ENCODE measurements at places on chromosomes 16 and 17.

DNA sequence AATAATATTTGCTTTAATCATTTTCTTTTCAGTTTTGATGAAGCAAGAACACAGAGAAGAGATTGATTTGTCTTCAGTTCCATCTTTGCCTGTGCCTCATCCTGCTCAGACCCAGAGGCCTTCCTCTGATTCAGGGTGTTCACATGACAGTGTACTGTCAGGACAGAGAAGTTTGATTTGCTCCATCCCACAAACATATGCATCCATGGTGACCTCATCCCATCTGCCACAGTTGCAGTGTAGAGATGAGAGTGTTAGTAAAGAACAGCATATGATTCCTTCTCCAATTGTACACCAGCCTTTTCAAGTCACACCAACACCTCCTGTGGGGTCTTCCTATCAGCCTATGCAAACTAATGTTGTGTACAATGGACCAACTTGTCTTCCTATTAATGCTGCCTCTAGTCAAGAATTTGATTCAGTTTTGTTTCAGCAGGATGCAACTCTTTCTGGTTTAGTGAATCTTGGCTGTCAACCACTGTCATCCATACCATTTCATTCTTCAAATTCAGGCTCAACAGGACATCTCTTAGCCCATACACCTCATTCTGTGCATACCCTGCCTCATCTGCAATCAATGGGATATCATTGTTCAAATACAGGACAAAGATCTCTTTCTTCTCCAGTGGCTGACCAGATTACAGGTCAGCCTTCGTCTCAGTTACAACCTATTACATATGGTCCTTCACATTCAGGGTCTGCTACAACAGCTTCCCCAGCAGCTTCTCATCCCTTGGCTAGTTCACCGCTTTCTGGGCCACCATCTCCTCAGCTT lies 45.0 kb downstream of the ESRP2 start:
- DNase-seq = no peak

DNA sequence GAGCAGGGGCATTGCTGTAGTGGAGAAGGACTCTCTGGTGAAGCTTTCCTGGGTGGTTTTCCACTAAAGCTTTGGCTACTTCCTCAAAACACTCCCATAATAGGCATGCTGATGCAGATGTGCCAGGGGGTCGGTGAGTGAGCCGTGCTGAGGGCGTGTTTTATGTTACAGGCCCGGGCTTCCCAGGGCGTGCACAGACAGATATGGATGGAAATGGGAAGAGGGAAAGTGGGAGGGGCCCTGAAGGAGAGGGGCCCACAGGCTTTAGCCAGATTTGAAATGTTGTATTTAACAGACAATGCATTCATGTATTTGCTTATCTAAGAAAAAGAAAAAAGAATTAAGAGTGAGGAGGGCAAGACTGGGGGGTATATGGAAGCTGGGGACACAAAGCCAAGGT lies 56.3 kb downstream of the IL21R start:
- DNase-seq = no peak

GRCh38 chr16:70378869-70379493 lies 32.3 kb downstream of the DDX19A start:
- DNase-seq = no peak

GRCh38 chr16:30374538-30374937 lies at the start of gene MYL11:
TSS of gene MYL11 (plus strand) at chr16:30374802. CDS start at chr16:30374858, 56 bp downstream.
- DNase-seq = no peak

GRCh38 chr16:20415541-20415940 lies 6.2 kb downstream of the ACSM5 start:
- DNase-seq = no peak

DNA sequence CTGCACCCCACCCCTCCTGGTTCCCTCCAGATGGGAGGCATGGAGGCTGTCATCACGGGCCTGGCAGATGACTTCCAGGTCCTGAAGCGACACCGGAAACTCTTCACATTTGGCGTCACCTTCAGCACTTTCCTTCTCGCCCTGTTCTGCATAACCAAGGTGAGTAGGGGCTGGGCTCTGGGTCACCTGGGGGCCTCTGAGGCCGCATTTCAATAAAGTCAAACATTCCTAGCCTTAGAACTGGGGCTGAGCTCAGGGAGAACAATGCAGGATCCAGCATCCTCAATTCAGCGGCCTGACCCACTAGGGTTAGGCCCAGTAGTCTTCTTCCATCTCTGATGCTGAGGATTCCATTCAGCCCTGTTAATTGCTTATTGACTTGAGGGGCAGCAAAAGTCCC lies 42.1 kb downstream of the SLC6A2 start:
- no peak for DNase-seq

GRCh38 chr16:4373909-4374742 lies 2.5 kb downstream of the VASN start:
- no peak for DNase-seq

DNA sequence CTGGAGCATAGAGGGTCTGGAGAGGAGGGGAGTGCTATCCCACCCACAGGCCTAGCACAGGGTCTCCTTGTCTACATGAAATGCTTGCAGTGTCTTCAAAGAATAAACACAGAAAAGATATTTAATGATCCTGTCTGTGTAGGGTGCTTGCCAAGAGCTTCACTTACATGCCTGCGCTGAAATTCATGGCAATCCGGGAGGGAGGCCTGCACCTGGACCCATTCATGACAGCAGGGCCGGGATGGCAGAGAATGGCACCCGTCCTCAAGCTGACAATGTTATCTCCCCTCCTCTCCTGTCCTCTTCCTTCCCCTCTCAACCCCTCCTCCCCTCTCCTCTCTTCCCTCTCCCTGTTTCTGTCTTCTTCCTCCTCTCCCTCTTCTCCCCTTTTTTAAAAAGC lies 2.1 kb downstream of the ADGRG3 start:
- no peak for DNase-seq

GRCh38 chr17:20234276-20234675 lies 225.1 kb downstream of the SPECC1 start:
- DNase-seq = no peak

DNA sequence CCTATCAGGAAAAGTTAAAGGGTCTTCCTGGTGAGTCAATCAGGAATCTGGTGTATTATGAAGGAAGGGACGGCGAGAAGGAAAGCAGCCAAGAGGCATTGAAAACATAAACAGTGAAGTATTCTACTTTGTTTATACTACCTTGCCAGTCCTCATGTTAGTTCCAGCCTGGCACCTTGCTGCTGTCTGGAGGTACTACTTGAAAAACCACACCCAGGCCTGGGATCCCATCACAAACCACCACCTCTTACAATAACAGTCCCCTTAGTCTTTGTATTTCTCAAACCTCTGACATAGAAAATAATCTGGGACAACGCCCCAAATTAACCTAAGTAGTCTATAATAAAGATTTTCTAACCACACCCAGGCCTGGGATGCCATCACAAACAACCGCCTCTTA lies 676.7 kb upstream of the SOX9 start:
- DNase-seq = no peak

DNA sequence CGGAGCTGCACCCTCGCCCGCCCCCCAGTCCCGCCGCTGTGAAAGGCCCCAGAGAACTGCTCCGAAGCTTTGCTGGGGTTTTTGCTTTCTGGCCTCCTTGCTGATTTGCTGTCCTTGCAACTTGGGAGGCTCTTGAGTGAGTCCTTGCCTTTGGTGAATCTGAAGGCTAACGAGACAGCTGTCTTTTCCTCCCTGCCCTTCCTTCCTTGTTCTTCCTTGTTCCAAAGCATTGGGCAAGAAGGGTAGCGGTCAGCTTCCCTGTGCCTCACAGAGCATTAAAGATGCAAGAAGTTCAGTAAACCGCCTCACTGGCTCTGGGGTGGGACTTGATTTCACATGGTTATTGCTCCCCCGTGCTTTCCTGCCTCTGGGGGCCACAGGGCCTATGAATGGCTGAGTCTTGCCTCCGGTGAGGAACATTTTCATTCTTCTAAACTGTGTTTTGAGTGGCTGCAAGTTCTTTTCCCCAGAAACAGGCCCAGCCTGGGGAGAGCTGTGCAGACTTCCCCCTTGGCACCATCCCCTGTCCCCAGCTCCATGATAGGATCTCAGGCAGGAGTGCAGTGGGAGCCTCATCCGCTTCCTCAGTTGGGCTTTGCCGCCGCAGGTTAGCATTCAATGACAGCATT lies 1.4 kb downstream of the YPEL2 start:
- DNase-seq = no peak

DNA sequence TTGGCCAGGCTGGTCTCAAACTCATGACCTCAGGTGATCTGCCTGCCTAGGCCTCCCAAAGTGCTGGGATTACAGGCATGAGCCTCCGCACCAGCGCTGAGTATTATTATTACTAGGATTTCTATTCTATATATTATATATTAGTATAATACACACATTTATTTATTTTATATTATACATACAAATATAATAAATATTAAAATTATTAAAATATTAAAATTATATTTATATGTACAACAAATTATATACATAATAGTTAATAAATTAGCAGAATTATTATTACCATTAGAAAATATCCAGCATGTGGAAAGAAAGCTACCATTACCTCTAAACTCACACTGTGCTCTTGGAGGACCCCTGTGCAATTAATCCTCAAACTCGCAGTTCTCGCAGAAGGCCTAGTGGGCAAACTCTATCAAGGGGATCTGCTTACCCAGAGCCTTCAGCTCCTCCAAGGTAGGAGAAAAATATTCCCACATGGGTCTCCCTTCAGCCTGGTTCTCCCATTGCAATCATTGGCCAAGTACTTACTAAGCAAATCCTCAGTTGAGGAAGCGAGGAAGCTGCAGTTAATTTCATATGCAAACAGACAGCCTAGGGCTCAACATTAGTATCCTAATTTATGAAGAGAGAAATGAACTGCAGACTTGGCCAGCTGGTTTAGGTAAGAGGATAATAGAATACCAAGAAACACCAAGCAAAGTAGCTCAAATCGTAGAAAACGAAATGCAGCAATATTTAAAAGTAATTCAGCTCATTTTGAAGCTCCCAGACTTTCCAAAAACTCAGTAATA lies 241.4 kb upstream of the IRX5 start:
- DNase-seq = no peak

GRCh38 chr17:65850486-65850885 lies 289.0 kb upstream of the AXIN2 start:
- no peak for DNase-seq

DNA sequence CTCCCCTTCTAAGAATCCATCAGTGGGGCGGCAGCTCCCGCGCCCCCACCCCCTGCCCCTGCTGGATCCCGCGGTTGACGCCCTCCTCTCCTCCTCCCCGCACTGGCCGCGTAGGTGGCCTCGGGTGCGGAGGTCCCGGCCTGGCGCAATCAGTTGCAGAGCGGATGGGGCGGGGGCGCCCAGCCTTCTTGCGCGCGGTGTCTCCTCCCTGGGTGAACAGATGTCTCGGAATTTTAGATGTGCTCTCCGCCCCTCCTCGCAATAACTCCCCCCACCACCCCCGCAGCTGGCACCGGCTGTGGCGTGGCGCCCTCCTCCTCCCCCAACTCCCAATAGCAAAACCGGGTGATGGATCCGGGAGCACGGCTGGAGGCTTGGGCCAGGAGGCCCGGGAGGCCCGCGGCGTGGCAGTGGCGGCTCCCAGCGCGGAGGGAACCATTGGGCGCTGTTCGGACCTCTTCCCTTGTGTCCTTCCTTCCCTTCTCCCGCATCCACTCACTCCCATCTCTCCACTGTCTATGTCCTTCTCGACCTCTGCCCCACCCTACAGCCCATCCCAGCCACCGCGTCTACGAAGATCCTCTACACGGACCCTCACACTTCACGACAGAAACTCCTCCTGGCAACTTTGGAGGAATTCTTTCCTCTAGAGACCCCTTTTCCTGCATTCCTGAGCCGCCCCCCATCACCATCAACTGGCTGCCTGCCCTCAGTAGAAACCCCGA lies 11.0 kb downstream of the NEUROD2 start:
- DNase-seq = no peak

GRCh38 chr17:79438546-79439334 lies 172.1 kb downstream of the RBFOX3 start:
- DNase-seq = no peak

DNA sequence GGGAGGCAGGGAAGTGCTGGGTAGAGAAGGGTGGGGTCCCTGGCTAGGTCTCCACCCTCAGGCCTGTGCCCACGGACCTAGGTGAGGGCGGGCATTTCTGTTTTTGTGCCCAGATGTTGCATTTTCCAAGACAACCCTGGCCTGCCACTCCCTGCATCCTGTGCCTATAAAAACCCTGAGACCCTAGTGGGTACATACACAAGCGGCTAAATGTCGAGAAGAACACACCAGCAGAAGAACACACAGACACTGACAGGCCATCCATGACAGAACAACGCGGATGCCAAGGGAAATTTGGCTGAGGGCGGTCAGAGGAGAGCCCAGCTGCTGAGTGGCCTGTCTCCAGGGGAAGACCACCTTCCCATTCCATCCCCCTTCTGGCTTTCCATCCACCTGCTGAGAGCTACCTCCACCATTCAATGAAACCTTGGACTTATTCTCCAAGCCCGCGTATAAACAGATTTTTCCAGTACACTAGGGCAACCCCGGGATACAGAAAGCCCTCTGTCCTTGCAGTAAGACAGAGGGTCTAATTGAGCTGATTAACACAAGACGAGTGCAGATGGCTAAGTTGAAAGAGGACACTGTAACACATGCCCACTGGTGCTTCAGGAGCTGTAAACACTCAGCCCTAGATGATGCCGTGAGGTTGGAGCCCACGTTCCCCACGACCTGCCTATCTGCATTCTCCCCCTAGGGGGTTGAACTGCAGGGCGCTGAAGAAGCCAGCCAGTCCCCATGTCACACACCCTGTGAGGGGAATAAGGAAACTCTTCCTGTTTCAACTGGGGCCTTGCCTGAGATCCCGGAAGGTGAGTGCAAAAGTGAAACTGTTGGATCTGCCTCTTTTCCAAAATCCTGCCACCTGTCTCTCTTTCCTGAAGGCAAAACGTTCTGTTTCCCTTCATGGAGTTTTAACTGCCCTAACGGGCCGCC lies 147.2 kb upstream of the COX10 start:
- DNase-seq = no peak

DNA sequence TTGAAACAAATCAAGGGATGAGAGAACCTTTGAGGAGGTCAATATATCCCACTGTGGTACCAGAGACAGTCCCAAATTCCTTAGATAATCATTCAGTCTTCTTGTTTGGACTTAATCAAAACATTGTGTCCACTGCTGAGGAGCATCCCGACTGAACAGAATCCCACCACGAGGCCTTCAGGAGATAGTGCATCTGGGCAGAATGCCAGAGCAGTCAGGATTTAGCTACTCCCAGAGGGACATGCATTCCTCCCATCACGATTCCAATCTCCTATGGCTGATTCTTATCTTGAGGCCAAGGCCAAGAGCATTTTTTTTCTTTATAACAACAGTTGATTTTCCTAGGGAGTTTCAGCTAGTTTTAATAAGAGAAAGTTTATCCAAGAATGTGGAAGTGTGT lies 87.4 kb upstream of the COX10 start:
- no peak for DNase-seq

Data from NCI-H146 (cell line).